ENCODE measurements at places on chromosomes 7 and 10. TPM values are rescaled to one million over a fixed set of nuclear protein-coding genes. Genes with fewer than 3 reads are reported as not detected.

The SMO gene
- 21.9 TPM for total RNA-seq

The MYH16 gene
- not detected for total RNA-seq

The SPDYE2 gene
- 2.6 TPM for total RNA-seq

The SLC18A3 gene
- total RNA-seq, result not detected

The CYP2E1 gene
- total RNA-seq, result 0.72 TPM

The CLDN3 gene
- total RNA-seq, result 0.72 TPM

The CDNF gene
- not detected for total RNA-seq

The C7orf33 gene
- total RNA-seq, result not detected

The LIPN gene
- total RNA-seq, result not detected

- no peak for DNase-seq
Observed at GRCh38 chr7:100360135-100360854, 2.4 kb downstream of the PILRB start.

- no peak for DNase-seq
Observed at GRCh38 chr7:131608116-131608500, 51.7 kb upstream of the PODXL start.

DNA sequence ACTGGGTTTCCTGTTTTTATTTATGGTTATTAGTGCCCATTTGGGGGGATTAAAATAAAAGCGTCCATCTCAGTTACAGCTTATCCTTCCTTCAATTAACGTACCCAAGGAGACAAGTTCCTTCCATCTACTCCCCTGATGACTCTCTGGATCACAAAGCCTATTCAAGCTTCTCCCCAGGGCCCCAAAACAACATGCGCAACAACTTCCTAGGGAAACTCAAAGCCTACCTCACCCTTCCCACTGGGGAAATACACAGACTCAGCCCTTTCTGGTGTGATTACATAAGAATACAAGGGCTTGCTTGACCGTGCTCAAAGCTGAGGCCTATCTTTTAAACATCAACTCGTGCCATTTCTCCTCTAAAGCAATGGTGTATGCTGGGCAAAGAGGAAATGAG lies 112.4 kb downstream of the CDK6 start:
- DNase-seq, result peak; percentile 47

DNA sequence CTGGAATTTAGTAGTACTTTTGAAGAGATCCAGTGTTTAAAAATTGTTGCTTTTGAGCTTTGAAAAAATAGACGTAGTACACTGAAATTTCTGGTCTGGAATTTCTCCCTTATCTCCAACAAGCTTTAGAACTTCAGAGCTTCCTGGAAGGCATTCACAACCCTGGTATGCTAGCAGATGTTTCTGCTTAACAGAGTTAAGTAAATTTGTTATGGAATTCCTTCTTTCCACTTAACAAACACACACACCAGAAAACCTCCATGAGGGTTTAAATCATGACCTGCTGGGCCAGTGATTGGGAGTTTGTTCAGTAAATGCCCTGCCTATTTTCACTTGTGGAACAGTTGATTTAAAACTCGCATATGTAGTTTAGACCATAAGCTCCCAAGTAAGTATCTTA lies 13.7 kb downstream of the ASB15 start:
- peak; percentile 94 for DNase-seq

DNA sequence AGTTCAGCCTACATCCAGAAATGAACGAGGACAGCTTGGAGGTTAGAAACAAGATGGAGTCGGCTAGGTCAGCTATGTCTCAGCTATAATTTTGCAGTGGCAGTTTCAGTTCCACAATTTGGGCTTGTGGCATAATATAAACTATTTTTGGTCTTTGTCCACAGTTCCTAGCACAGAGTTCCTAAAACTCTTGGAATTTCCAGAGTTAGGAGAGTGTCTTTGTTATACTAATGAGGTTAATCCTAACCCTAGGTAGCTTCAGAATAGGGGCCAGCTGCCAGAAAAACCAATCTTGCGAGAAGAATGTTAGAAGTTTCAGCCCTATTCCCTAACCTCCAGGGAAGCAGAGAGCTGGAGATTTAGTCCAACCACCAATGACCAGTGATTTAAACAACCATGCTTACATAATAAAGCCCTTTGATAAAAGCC lies 131.9 kb downstream of the AKR1D1 start:
- DNase-seq, result no peak

DNA sequence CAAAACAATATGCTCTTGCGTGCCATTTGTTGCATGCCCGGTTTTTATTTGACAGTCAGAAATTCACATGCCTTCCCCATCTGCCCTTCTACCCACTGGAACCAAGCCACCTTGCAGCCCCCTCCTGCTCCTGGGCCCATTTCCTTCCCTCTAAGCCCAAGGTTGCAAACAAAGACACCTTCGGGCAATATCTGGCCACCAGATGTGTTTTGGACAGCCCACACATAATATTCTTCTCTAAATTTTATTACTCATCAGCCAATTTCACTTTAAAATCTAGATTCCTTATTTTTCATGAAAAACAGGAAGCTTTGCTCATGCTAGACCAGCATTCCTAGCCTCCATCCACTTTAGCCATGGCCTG lies 18.2 kb upstream of the C10orf105 start:
- DNase-seq, result no peak

GRCh38 chr7:81492910-81493309 lies 276.9 kb downstream of the HGF start:
- DNase-seq, result no peak

GRCh38 chr10:81524467-81524866 lies 350.5 kb upstream of the NRG3 start:
- DNase-seq, result no peak

DNA sequence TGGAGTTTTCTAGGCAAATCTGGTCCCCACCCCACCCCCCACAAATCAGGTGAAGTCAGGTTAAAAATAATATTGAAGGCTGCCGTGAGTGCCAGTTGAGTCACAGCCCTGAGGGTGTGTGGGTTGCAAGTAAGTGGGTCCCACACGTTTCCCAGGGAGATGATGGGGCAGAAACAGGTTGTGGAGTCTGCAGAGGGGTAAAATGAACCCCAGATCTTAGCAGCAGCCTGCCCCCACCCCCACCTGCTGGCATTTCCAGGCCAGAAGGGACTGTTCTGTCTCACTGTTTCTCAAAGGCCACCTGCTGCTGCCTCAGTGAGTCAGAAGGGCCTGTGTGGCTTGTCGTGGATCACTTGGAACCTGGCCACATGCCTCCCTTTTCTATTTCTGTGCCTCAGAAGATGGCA lies 59.8 kb upstream of the SMNDC1 start:
- no peak for DNase-seq

DNA sequence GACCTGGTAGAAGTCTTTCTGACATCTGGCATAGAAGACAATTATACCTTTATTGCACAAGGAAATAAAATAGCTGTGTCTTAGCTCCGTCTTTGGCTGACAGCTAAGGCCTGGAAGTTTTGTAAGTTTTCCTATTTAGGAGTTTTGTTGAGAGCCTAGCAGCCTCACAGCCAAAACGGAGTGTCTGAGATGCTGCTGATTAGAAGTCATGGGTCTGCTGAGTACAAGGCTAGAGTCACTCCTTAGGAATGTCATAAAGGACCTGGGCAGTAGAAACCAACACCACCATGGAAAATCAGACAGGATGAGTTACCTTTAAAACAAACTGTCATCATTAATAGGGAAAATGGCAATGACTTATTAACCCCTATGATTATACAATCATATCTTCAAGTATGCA lies 442.5 kb downstream of the KCNMA1 start:
- peak; percentile 85 for DNase-seq

- no peak for DNase-seq
Observed at GRCh38 chr10:124049484-124049883, 43.9 kb downstream of the CHST15 start.
